ENCODE measurements at places on chromosomes 16 and 17.

DNA sequence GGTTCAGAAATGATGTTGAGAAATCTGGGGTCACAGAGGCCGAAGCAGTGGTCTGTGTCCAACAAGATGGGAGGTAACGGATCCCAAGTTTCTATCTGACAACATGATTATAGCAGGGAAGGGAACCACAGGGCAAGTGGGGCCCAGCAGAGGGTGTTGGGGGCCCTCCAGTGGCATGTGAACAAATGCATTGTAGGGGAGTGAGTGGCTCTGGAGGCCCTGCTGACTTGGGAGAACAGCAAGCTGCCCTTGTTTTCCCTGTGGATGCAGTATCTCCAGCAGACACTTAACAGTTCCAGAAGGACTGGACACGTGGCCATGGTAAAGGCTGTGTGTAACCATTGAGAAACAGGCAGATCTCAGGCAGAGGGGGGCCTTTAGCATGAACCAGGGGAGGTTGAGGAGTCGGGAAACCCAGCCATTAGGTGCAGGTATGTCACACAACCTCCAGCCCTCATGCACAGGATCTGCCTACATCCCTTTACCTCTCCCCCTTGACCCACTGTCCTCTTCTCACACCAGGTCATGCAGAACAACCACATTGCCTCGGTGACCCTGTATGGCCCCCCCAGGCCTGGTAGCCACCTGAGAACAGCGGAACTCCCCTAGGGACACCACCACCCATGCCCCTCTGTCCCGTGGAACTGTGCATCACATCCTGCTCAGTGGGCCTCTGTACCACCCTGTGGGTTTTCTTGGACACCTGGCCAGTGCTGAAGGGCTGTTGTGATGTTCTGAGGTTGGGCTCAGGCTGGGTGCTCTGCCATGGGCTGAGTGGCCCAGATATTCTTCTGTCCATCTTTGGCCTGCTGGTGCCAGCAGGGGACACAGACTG is 4.1 kb downstream of the B3GNT9 start:
- no peak for DNase-seq

DNA sequence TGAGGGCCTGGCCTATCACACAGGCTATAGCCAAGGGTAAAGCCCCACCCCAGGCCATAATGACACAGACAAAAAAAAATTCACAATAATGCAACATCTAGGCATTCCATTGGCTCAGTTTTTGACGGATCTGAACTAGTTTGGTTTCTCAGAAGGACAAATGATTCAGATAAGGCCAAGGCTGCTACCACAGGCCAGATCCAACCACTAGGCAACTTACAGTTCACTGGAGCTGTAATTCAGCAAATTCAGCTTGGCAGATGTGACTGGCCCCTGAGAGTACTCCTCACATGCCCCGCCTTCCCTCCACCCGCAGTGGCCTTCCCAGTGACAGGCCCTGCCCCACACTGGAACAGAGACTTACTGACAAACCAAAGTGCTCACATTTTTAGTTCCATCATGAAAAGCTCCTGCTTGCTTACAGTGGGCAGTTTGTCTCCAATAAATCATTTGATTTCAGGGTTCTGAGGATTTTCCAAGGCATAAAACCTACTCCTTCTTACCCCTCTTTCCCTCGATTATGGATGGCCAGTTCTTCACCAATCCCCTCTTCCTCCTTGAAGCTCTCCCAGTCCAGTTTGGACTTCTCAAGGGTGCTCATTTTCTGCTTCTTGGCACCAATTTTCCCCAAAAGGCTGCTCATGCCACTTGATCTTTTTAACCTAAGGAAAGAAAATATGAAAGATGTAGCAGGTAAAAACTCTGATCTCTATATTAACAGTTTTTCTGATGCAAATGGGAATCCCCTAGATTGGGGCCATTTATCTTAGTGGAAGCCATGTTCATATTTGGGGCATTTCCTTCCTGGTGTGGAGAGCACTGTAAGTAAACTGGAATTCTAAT is 53.3 kb upstream of the BCAR1 start:
- DNase-seq, result peak; percentile 71

GRCh38 chr16:58459344-58460218 is 40.4 kb upstream of the NDRG4 start:
- DNase-seq, result peak; percentile 6

- DNase-seq, result no peak
These were observed 29.8 kb upstream of the PLLP start for GRCh38 chr16:57314161-57314785.

DNA sequence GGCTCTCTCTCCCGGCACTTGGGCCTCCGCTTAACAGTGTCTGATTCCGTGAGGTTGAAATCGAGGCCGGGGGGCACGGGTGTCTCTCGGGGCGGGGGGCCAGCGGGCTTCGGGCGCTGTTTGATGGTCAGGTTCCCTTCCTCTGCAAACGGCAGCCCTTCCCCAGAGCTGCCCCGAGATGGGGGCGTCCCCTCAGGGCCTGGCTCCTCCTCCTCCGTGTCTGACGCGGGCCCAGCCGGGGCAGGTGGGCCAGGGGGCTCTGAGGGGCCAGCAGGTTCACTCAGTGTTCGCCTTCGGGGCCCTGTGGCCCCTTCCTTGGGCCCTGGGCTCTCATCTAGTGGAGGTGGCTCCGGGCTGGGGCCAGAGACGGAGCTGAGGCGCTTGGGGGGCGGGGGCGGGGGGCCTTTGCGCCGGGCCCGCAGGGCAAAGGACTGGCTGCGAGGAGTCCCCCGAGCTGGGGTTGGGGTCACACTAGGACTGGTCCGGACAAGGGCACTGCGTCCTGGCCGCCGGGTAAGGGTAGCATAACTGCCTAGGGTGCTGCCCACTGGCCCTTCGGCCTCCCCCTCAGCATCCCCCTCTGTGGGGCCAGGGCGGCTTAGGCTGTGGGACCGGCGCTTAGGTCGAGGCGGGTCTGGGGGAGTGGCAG is 13.1 kb downstream of the CASKIN2 start:
- DNase-seq, result no peak

DNA sequence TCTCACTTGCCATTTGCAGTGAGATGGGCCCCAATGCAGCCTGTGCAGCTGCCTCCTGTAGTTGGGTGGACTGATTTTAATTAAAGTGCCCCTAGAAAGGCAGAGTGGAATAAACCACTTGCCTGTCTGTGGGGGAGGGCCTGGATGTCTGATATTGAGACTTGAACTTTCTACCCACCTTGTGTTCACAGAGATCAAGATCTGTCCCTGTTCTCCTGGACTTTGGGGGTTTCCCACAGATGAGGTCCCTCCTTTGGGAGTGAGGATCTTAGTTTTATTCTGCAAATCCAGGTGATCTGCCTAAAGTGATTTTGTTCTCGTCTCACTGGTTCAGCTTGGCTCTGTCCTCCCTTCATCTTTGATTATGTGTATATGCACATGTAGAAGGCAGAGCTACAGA is 7.7 kb upstream of the DHRS13 start:
- no peak for DNase-seq

DNA sequence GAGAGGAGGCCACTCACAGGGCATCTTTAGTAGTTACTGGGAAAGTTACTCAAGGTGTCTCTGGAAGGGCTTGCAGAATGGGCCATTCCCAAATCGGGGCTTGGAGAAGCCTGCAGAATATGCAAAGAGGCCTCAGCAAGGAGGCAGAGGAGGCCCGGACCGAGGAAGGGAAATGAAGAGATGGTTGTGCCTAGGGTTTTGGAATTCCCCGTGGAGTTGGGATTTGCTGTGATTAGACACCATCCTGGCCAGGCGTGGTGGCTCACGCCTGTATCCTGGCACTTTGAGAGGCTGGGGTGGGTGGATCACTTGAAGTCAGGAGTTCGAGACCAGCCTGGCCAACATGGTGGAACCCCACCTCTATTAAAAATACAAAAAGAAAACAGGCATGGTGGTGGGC is 193.0 kb downstream of the IRF8 start:
- DNase-seq, result no peak

DNA sequence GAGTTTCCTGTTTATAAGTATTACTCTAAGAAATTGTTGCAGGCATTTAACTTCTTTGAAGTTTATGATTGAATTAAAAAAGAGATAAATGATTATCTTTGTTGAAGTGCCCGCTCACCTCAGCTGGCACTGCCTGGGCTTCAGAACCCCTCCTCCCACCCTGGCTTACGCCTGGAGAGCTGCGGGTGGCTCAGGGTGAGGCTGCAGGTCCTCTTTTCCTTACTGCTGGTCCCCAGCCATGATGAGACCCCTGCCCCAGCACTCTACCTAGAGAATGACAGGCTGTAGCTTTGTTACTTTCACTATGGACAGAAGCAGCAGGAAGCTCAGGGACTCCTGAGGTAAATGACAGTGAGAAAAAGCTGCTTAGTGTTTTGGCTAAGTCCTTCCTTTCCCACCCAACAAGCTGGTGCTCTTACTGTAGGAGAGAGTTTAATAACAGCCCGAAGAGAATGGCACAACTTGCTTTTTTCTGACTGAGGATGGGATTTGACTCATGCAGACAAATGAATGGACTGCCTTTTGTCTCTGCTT is 62.1 kb downstream of the EPN2 start:
- DNase-seq, result no peak

- no peak for DNase-seq
These were observed 44.7 kb downstream of the CEP95 start for GRCh38 chr17:64551461-64551860.

Data from fibroblast of skin of abdomen (primary cell).